ENCODE measurements at places on chromosomes 5 and 9.

- no peak for DNase-seq
Observed at GRCh38 chr5:98095072-98095471, 678.4 kb upstream of the RGMB start.

DNA sequence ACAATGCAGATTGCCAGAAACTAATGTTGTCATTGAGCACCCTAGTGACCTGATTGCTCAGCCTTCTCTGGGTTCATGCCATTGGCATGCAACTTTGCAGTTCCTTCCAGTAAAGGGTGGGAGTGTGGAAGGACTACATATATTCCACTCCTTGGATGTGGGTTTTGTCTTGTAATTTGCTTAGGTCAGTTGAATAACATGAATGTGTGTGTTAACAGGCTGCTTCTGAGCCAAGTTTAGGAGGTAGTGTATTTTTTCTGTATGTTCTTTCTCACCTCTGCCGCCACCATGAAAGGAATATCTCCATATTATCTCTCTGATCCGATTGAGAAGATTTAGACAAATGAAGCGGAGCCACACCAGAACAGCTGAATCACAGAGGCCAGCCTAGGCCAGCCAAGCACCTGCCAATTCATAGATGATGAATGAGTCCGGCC lies 1929.6 kb upstream of the CDH6 start:
- DNase-seq: no peak

GRCh38 chr5:159336586-159336985 lies 6.3 kb upstream of the IL12B start:
- DNase-seq: no peak

GRCh38 chr9:17824616-17825264 lies 245.9 kb downstream of the SH3GL2 start:
- no peak for DNase-seq

DNA sequence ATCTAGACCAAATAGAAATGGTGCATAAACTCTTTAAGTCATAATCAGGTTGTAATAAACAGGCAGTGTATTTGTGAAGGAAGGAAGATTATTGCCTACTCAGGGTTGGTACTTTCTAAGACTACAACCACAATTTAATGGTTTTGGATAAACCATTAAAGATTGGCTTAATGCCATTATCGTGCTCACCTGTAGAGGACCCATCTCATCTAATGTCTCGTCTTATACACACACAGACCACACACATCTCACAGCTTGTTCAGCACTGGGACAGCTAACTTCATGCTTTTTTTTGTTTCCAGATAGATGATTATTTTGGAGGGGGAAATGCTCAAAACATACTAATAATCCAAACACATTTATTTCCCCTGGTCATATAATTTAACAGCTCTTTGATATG lies 175.7 kb upstream of the SLC12A2 start:
- DNase-seq: no peak

GRCh38 chr5:89545076-89545475 lies 662.1 kb upstream of the MEF2C start:
- peak; percentile 13 for DNase-seq
